Endothelial cell (in vitro differentiated cells): ENCODE measurements at places on chromosomes 2 and 18. TPM values are rescaled to one million over a fixed set of nuclear protein-coding genes. Genes with fewer than 3 reads are reported as not detected.

- peaks cover 1% of the 10 kb centered on the region for H3K27me3 ChIP-seq
- H3K27ac ChIP-seq: no peak overlapping the region
- DNase-seq: no peak
- H3K36me3 ChIP-seq: no peaks in the 10 kb centered on the region
- no peaks in the 10 kb centered on the region for H3K4me1 ChIP-seq
Measured at GRCh38 chr18:1053331-1054315, 149.0 kb downstream of the ADCYAP1 start.

SERPINB11 gene
- not detected for total RNA-seq

- no peak for DNase-seq
- no peak overlapping the region for H3K27ac ChIP-seq
- no peak overlapping the region for H3K4me3 ChIP-seq
- no peaks in the 10 kb centered on the region for H3K27me3 ChIP-seq
- H3K36me3 ChIP-seq: no peaks in the 10 kb centered on the region
Measured at GRCh38 chr2:228592925-228593324, 411.4 kb upstream of the SPHKAP start.

KIF1A gene
- 52.2 TPM for total RNA-seq

- no peaks in the 10 kb centered on the region for H3K36me3 ChIP-seq
- peaks cover 4% of the 10 kb centered on the region for H3K27me3 ChIP-seq
- DNase-seq: no peak
- H3K4me1 ChIP-seq: peaks cover 10% of the 10 kb centered on the region
- no peak overlapping the region for H3K4me3 ChIP-seq
Measured at GRCh38 chr2:37869771-37870170, 55.3 kb upstream of the RMDN2 start.

G6PC2 gene
- total RNA-seq: not detected

DNA sequence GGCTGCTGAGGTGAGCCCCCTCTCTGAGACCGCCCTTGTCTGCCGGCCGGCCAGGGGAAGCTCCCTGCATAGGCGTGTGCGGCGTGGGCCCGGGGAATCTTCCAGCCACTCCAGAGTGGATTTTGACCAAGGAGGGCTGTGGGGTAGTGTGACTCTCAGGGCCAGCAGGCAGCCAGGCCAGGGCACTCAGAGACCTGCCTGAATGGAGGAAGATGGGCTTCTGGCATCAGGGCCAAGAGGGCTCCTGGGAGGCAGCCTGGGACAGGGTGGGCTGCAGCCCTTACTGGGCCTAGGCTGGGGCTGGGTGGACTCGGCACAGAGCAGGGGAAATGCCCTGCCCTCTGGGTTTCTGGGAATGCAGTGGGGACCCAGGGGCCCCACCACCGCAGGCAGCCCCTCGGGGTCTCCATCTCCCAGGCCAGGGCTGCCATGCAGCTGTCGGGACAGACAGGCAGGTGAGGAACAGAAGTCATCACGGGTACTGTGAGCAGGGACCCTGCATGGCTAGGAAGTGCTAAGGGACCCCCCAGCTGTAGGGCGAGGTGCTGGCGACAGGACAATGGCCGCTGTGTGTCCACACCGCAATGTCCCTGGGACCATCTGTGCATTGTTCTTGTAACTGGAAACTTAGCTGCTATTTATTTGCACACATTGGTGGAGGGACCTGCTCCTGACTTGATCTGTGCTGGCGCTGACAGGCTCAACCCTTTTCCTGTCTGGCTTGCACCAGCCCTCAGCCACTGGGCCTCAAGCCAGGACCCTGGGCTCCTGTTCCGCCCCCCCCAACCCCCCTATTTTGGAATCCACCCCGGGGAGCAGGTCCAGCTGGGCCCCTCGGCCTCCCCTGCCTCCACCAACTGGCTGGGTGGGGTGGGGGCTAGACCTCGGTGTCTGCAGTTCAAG is 4.1 kb downstream of the PDCD1 start:
- H3K27ac ChIP-seq: no peak overlapping the region
- no peak overlapping the region for H3K4me3 ChIP-seq
- DNase-seq: peak; percentile 6
- H3K4me1 ChIP-seq: no peaks in the 10 kb centered on the region

KCNG2 gene
- total RNA-seq: 0.56 TPM

DNA sequence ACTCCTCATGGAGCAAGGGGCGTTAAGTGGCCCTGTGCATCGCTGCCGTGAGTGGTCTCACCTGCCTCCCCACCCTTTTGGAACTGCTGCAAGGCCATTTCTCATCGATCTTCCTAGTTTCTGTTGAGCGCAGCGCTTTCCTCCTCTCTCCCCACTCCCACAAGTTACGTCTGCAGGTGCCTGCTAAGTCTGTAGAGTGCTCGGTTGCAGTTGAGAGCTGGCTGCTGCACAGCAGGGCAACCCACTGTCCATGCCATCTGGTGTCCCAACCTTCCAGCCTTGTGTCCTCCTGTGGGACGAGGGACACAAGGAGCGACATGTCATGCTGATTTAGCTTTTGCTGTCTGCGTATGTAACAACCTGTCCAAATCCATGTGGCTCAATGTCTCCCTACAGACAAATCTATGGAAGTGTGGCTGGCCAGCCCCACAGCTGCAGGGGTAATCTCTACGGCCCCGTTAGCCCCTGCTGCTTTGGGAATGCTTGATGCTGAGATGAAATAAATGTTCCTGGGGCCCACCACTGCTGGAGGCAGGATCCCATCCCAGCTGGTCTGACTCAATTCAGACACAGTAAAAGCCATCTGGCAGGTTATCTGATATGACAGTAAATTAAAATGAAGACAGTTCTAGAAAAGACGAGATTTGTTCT is 68.1 kb upstream of the TCF7L1 start:
- DNase-seq: no peak
- peaks cover 5% of the 10 kb centered on the region for H3K27me3 ChIP-seq
- H3K4me1 ChIP-seq: no peaks in the 10 kb centered on the region
- H3K4me3 ChIP-seq: no peak overlapping the region
- no peak overlapping the region for H3K27ac ChIP-seq

GRCh38 chr2:174914853-174915760 is 90.1 kb downstream of the CHN1 start:
- H3K4me3 ChIP-seq: no peak overlapping the region
- H3K36me3 ChIP-seq: peaks cover 10% of the 10 kb centered on the region
- no peak overlapping the region for H3K27ac ChIP-seq
- H3K4me1 ChIP-seq: peaks cover 2% of the 10 kb centered on the region
- DNase-seq: no peak
- no peaks in the 10 kb centered on the region for H3K27me3 ChIP-seq

- H3K27ac ChIP-seq: no peak overlapping the region
- H3K36me3 ChIP-seq: no peaks in the 10 kb centered on the region
- no peak for DNase-seq
- peaks cover 2% of the 10 kb centered on the region for H3K27me3 ChIP-seq
Measured at GRCh38 chr2:96808176-96808837, 7.8 kb upstream of the CNNM3 start.

LYG2 gene
- total RNA-seq: 1.7 TPM

ASPRV1 gene
- total RNA-seq: 0.87 TPM
